ENCODE measurements at places on chromosomes 11 and 22. TPM values are rescaled to one million over a fixed set of nuclear protein-coding genes. Genes with fewer than 3 reads are reported as not detected.

GRCh38 chr22:39514373-39514973 lies 5.9 kb upstream of the ATF4 start:
- peaks cover 75% of the 10 kb centered on the region for H3K36me3 ChIP-seq
- H3K4me3 ChIP-seq: no peak overlapping the region
- peaks cover 8% of the 10 kb centered on the region for H3K4me1 ChIP-seq
- H3K27me3 ChIP-seq: no peaks in the 10 kb centered on the region

The ARHGEF17 gene
- total RNA-seq: not detected

- H3K36me3 ChIP-seq: no peaks in the 10 kb centered on the region
- DNase-seq: no peak
- no peak overlapping the region for H3K27ac ChIP-seq
- peaks cover 30% of the 10 kb centered on the region for H3K4me1 ChIP-seq
- H3K27me3 ChIP-seq: no peaks in the 10 kb centered on the region
These were observed 6.1 kb upstream of the STIM1 start for GRCh38 chr11:3849297-3849874.

DNA sequence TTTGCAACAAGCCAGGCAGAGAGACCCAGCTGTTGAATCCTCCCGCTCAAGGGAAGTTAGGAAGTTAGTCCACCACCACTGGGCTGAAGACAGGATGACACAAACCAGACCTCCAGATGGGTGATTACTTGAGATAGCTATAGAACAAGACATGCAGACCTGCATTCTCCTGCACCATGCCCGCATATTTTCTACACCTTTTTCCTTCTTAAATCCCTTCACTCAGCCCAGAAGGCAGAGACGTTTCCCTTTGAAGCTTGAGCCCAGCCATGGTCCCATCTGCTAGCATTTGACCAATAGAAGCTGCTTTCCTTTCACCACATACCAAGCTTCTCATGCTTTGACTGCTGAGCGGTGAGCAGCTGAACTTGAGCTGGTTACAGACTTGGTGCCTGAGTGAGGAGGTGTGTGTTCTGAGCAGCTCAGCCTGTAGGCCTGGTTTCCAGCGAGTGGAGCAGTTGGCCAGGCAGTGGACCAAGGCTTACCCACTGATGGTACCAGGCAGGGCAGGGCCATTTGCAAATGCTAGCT lies 29.2 kb upstream of the CBX6 start:
- no peaks in the 10 kb centered on the region for H3K27me3 ChIP-seq
- peaks cover 8% of the 10 kb centered on the region for H3K4me1 ChIP-seq
- no peaks in the 10 kb centered on the region for H3K36me3 ChIP-seq
- H3K27ac ChIP-seq: no peak overlapping the region

DNA sequence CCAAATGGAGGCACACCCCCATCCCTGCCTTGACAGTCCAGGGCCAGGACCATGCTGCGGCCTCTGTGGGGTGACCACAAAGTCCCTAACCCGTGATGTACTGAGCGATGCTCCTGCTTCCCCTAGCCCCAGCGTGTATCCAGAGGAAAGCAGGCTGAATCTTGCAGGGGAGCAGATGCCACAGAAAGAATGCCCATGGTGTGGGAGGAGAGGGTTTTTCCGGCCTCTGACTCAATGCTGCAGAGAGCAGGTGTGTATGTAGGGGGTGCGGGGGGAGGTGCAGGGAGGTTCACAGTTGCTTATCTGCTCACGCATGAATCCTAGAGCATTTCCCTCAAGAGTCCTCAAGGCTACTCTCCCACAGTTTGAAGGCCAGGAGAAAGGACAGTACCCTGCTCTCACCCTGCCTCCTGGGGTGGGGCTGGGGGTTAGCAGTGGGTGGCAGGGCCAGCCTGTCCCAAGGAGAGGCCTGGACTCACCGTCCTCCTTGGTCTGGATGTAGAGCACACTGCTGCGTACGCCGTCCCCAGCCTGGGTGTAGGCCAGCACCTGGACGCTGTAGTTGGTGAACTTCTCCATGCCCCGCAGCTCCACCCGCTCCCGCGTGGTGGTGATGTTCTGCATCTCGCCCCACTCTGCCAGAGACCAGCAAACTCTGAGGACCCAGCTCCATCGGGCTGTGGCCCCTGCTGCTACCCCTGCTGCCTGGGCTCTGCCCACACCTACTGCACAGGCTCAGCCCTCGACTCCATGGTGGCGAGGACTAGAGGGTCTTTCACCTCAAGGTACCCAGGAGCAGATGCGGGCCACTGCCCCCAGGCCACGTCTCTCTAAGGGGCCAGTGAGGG lies 130.8 kb downstream of the CEP164 start:
- H3K4me3 ChIP-seq: no peak overlapping the region
- no peaks in the 10 kb centered on the region for H3K4me1 ChIP-seq
- DNase-seq: no peak
- H3K27ac ChIP-seq: no peak overlapping the region
- H3K36me3 ChIP-seq: no peaks in the 10 kb centered on the region
- H3K27me3 ChIP-seq: no peaks in the 10 kb centered on the region

The CSNK2A3 gene
- 0.27 TPM for total RNA-seq

The NPAS4 gene
- not detected for total RNA-seq
